ENCODE measurements at places on chromosomes 4 and X. TPM values are rescaled to one million over a fixed set of nuclear protein-coding genes. Genes with fewer than 3 reads are reported as not detected.

SULT1E1 gene
- total RNA-seq = not detected

STK26 gene
- 57.1 TPM for total RNA-seq

CLDN2 gene
- total RNA-seq = not detected

WWC2 gene
- 0.75 TPM for total RNA-seq

PCDH7 gene
- not detected for total RNA-seq

MAGEC2 gene
- total RNA-seq = not detected

TDO2 gene
- not detected for total RNA-seq
